ENCODE measurements at places on chromosomes 2 and 18.

DNA sequence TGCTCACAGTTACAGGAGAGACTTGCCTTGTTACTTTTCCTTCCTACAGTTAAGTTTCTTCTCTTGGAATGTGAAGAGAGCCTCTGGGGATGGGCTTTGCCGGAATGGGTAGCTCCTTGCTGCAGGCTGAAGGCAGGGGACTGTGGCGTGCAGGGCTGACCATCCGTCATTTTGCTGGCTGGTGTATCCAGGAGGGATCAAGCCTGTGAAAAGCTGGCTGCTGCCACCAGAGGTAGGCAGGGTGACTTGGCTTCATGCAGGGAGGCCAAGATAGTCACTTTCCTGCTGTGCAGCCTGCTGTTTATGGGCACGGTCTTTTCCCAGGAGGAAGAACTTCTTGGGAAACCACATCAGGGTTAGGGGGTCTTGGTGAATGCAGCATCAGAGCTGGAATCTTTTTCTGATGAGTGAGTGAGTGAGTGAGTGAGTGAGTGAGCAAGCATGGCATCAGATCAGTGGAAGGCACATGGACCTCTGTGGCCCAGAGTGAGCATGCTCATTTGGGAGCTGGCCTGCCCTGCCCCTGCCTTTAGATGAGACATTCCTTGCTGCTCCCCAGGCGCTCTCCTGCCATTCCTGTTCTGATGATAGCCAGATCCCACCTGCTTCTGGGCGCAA is 33.0 kb downstream of the FHOD3 start:
- no peak for DNase-seq

GRCh38 chr18:23433360-23433759 is 19.7 kb upstream of the RIOK3 start:
- no peak for DNase-seq

DNA sequence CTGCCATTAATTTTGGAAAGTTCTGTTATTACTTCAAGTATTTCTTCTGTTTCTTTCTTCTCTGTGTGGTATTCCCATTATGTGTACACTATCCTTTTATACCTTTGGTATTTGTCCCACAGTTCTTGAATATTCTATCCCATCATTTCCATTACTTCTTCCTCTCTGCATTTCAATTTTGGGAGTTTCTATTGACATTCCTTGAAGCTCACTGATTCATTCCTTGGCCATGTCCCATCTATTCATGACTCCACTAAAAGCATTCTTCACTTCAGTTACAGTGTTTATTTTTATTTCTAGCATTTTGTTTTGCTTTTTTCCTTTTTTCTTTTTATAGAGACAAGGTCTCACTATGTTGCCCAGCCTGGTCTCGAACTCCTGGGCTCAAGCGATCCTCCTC is 30.3 kb downstream of the PROC start:
- no peak for DNase-seq

DNA sequence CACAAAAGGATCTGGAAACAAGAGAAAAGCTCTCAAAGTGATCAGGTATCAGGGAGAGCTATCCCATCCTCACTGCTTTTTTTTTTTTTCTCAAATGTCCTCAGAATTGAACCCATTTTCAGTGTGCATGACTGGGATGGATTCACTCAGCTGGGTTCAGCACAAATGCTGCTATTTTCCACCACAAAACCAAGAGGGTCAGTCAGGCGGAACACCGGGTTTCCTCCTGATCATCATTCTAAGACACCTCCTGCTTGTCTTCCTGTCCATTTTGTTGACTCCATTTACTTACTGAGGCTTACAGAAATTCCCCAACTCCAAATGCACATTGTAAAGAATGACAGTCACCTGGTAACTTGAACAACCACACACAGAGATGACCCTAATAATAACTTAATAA is 39.9 kb downstream of the CYRIA start:
- no peak for DNase-seq

- no peak for DNase-seq
Measured at GRCh38 chr2:64672708-64673107, 19.0 kb upstream of the SERTAD2 start.

- no peak for DNase-seq
Measured at GRCh38 chr18:10590412-10590811, 64.6 kb downstream of the NAPG start.

DNA sequence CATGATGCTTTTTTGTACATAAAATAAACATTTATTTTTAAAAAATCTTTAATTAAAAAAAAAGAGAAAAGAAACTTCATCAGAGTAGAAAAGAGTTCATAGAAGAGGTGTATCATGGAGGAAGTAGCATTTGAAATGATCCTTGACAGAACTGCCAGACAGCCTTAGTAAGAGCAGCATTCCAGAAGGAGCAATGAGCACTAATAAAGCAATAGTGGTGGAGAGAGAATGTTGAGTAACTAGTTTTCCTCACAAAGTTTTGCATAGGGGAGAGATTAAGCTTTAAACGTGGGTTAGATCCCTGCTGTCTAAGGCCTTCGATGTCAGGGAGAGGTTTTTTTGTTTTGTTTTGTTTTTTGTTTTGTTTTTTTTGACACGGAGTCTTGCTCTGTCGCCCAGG is 29.8 kb upstream of the METTL21A start:
- DNase-seq = no peak

- DNase-seq = no peak
Measured at GRCh38 chr2:85243101-85244072, 84.4 kb downstream of the TGOLN2 start.

DNA sequence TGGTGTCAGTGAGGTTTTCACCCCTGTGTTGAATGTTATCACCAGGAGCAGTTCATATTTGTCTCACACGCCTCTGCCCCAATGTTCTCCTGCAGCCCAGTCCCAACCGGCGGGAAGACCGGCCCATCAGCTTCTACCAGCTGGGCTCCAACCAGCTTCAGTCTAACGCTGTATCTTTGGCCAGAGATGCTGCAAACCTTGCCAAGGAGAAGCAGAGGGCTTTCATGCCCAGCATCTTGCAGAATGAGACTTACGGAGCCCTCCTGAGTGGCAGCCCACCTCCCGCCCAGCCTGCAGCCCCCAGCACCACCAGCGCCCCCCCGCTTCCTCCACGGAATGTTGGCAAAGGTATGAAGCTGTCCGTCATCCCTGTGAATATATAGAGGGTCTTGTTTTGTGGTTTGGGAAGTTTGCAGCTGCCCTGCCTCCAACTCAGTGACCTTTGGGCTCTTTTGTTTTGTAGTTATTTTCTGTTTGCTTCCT is 35.1 kb downstream of the ITGB1BP1 start:
- no peak for DNase-seq

DNA sequence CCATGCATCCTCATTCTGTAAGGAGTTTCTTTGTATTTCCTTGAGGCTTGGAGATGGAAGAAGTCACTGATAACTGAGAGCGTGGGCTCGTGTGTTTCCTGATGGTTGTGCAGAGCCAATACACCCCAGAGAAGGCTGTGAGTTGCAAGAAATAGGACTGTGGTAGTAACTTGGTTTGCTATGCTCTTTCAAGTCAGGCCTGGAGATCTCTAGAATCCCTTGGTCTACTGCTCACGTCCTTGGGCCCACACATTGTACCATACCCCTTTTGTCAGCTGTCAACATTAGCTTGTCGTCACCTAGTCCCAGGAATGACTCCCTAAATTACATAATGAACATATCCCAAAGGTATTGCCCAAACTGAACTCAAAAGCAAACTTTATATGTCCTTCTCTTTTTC is 238.3 kb upstream of the REV1 start:
- no peak for DNase-seq

DNA sequence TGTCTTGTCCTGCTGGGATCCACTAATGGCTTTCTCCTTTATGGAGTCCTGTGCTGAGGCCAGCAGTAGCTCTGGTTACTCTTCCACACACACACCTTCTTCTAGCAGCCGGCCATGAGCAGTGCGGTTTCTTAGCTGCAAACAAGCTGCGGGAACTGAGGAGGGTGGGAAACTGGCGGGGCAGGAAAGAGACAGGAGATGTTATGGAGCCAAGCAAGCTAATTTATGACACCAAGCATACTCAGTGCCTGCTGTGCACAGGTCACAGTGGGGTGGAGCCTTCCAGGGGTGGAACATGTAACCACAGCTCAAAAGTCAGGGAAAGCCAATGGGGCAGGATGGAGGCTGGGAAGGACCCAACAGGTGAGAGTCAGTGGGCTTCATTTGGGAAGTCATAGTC is 180.8 kb downstream of the FAM210A start:
- DNase-seq = no peak

GRCh38 chr2:232361646-232362045 is 16.9 kb upstream of the ALPP start:
- no peak for DNase-seq

DNA sequence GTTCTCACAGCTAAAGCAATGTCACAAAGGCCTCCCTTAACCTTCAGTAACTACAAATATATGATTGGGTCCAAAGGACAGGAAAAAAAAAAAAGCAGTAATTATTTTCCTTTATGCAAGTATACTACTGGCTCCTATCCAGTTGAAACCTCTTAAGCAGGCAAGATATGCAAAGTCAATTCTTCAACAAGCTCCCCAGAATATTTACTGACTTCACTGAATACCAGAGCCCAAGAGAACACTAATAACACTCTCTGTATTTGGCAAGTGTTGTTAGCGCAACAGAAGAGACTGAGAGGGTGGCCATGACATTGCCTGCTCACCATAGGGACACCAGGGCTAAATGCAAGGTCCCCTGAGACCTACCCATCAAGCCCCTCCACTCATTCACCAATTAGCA is 74.5 kb downstream of the AP1S3 start:
- no peak for DNase-seq

DNA sequence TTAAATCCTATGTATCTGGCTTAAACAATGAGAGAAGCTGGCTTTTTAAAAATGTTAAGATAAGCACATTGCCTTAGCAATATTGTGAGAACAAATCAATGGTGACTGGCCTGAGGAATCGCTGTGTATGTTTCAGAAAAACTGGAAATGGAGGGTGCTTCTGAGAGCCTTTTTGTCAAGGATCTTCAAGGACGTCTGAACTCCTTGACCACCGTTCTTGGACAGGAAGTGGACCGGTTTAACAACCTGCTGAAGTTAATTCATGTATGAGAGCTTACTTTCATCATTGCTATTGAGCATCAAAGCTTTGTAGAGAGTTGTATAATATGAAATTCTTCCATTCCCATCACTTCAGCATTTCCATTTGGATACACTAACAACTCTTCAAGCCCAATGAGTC is 72.6 kb downstream of the TRABD2A start:
- no peak for DNase-seq

DNA sequence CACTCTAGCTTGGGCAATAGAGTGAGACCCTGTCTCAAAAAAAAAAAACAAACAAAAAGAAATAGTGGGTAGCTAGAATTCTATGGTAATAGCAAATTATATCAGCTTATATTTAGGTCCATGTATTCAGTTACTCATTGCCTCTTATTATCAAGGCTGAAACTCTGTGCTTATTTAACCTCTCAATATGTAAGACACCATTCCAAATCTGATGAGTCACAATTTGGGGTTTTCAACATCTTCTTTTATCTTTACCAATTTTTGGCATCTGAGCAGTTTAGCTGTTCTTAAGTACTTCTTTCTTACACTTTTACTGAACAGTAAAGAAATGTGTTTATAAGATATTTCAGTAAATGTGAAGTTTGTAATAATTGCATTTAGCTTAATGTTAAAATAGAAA is 69.3 kb downstream of the TTC27 start:
- DNase-seq = no peak

DNA sequence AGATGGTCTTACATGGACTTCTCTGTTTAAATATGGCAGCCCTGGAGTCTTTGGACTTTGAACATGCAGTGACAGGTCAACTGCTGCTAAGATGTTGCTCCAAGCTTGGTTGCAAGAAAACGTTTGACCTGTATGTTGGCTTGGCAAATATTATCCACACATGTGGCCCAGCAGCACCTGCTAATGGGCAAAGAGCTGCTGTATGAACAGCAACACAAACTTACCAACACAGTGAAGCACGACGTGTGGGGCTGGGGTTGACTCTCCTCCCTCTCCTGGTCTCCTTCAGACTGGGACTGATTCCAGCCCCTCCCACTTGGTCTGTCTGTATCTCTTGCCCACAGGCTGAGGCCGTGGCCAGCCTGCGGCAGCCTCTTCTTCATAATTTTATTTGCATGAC is 3.8 kb downstream of the KCNE4 start:
- DNase-seq = no peak

- DNase-seq = no peak
Measured at GRCh38 chr2:112644155-112644932, 1.4 kb upstream of the SLC20A1 start.
